ENCODE measurements at places on chromosomes 1 and 21. TPM values are rescaled to one million over a fixed set of nuclear protein-coding genes. Genes with fewer than 3 reads are reported as not detected.

- peak overlapping the region; percentile 85 for H3K27ac ChIP-seq
- peaks cover 18% of the 10 kb centered on the region for H3K4me1 ChIP-seq
- peak; percentile 55 for DNase-seq
- H3K4me3 ChIP-seq: peak overlapping the region; percentile 83
These were observed 1.1 kb downstream of the THEM4 start for GRCh38 chr1:151908228-151908691.

PALMD gene
- total RNA-seq: not detected

- H3K27ac ChIP-seq: no peak overlapping the region
- no peaks in the 10 kb centered on the region for H3K4me1 ChIP-seq
- H3K4me3 ChIP-seq: no peak overlapping the region
- no peaks in the 10 kb centered on the region for H3K36me3 ChIP-seq
- no peak for DNase-seq
These were observed 194.6 kb upstream of the SAMSN1 start for GRCh38 chr21:14740692-14741091.

- DNase-seq: no peak
- H3K36me3 ChIP-seq: no peaks in the 10 kb centered on the region
- H3K4me1 ChIP-seq: no peaks in the 10 kb centered on the region
- H3K27ac ChIP-seq: no peak overlapping the region
- H3K4me3 ChIP-seq: no peak overlapping the region
These were observed 22.8 kb upstream of the RGS1 start for GRCh38 chr1:192552760-192553191.

- H3K27ac ChIP-seq: no peak overlapping the region
- no peaks in the 10 kb centered on the region for H3K27me3 ChIP-seq
- no peaks in the 10 kb centered on the region for H3K4me1 ChIP-seq
- no peak for DNase-seq
These were observed 14.1 kb downstream of the ZNF697 start for GRCh38 chr1:119634016-119634415.

- H3K4me1 ChIP-seq: peaks cover 46% of the 10 kb centered on the region
- peak overlapping the region; percentile 77 for H3K27ac ChIP-seq
- DNase-seq: no peak
- no peaks in the 10 kb centered on the region for H3K27me3 ChIP-seq
These were observed 27.1 kb upstream of the KCNQ4 start for GRCh38 chr1:40756523-40756922.

Data from Karpas-422 (cell line).